ENCODE measurements at places on chromosomes 6 and 20. TPM values are rescaled to one million over a fixed set of nuclear protein-coding genes. Genes with fewer than 3 reads are reported as not detected.

The RHAG gene
- total RNA-seq, result not detected

- DNase-seq, result no peak
Observed at GRCh38 chr6:96913621-96914020, 10.9 kb upstream of the KLHL32 start.

The RPP40 gene
- total RNA-seq, result 9.3 TPM

DNA sequence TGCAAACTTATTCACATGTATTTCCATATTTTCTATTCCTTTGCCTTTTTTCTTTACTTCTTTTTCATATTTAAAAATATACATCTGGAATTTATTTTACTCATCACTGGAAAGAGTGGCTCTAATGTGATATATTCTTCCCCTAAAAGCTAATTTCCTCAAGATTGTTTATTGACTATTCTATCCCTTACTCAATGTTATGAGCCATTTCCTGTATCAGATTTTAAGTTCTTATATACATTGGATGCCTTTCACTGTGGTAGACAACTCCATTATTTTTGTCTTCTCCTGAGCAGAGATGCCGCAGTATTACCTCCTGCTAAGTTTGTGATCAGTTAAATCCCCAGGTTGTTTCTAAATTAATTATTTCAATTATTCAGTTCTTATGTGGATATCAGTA lies 418.4 kb upstream of the JAG1 start:
- no peak for DNase-seq

The LZTS3 gene
- 11.0 TPM for total RNA-seq

The POU5F1 gene
- total RNA-seq, result not detected

The SPINT3 gene
- not detected for total RNA-seq

The MAS1L gene
- total RNA-seq, result not detected

The ZNF311 gene
- total RNA-seq, result 1.3 TPM

The SPATA2 gene
- 10.5 TPM for total RNA-seq

DNA sequence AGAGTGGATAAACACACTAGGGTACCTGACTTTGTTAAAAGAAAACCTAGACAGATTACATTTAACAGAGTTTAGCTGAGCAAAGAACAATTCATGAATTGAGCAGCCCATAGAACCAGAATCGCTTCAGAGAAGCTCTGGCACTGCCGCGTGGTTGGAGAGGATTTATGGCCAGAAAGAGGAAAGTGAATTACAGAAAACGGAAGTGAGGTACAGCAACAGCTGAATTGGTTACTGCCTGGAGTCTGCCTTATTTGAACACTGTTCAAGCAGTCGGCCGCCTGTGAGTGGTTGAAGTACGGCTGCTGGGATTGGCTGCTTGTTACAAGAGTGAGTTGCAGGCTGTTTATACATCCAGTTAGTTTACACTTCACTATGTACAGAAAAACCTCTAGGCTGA lies 253.8 kb upstream of the CDYL start:
- DNase-seq, result no peak

The PLN gene
- total RNA-seq, result not detected

The CAGE1 gene
- total RNA-seq, result 0.16 TPM

DNA sequence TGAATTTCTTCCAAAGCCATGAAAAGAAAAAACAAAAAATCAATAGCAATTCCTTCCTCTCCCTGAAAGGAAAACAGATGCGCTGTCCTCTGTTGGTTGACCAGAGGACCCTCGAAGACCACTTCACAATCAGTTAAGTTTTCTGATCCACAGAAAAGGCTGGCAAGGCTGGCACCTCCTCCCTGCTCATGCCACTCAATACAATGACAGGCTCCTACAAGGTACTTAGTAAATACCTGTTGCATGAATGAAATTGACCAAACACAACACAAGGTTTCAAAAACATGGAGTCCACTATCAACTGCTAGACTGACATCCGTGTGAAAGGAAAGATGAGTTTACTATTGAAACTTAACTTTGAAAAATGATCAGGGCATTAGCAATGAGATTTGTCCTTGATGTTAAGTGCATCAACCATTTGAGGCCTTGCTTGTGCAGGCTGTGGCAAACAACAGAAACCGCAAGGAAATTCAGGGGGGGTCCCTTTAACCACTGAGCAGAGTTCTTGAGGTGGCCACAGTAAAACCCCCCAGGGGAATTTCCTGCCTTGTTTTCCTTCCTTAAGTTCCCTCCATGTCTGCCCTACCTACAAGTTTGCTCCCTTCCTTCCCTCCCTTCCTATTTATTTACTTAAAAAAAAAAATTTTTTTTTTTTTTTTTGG lies 27.9 kb upstream of the RTF2 start:
- no peak for DNase-seq

The MCCD1 gene
- not detected for total RNA-seq

The FHL5 gene
- total RNA-seq, result not detected

The KIFC1 gene
- total RNA-seq, result 124 TPM

DNA sequence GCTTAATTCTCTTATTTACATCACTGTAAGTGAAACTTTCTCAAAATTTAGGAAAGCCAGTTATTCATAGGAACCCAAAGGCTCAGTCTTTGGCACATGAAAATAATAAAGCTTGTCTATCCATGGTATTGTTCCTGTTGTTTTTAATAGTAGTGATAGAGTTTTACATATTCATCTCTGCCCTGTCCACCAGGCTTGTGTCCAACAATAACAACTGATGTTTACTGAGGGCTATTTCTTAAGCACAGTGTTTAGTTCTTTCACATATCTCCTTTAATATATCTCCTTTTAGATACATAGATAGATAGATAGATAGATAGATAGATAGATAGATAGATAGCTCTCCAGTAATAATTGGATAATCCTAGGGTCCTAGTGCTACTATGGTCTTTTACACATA lies 34.2 kb downstream of the FOXQ1 start:
- DNase-seq, result no peak

The VSX1 gene
- total RNA-seq, result 4.2 TPM
